ENCODE measurements at places on chromosomes 4 and X.

- peak; percentile 54 for DNase-seq
Measured at GRCh38 chr4:121951521-121952110, at the start of gene TRPC3. Gene TRPC3, minus strand, starts transcription at chr4:121952060. Its CDS starts 380 bp downstream, at chr4:121951680.

GRCh38 chr4:15260758-15261157 lies 167.1 kb upstream of the C1QTNF7 start:
- DNase-seq: no peak

GRCh38 chr4:5032813-5033212 lies 13.6 kb upstream of the CYTL1 start:
- DNase-seq: no peak

DNA sequence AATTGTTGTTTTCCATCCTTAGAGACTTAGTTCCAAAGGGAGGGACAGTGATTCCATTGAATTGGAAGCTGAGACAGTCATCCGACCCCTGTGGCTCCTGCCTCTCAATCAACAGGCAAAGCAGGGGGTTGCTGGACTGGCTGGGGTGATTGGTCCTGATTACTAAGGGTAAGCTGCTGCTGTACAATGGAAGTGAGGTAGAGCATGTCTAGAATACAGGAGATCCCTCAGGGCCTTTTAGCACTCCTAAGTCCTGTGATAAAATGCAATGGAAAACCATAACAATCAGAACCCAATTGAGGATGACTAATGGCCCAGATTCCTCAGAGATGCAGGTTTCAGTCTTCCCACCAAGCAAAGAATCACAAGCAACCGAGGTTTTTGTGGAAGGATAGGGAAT lies 127.6 kb downstream of the AASDH start:
- no peak for DNase-seq

DNA sequence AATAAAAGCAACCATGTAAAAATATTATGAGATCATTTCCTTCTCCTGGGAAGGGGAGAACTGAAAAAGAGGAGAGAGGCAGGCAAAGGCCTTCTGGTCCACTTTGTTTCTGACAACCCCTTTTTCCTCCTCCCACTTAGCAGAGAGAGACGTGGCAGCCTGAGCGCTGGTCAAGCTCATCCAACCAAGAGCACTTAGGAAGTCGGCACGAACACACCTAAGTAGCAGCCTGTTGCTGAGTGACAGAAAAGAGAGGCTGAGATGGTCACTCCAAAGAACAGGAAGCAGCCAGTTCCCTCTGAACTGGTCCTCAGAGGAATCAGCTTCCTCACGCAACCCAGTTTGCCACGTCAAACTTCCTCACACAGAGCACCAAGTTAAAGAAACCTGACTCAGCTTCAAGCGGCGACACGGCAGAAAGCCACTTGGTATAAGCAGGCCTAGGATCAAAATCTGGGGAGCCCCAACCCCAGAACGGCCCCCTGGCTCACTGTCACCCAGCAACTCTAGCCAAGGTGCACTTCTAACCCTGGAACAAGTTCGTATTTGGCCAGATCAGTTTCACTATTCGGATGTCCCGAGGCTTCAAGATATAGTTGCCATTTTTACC lies 861 bp downstream of the SEC24D start:
- peak; percentile 44 for DNase-seq

- DNase-seq: no peak
Measured at GRCh38 chr4:172892300-172892699, 276.3 kb upstream of the GALNT7 start.
